NCI-H2081 (cell line): ENCODE measurements at places on chromosomes 13 and 19.

DNA sequence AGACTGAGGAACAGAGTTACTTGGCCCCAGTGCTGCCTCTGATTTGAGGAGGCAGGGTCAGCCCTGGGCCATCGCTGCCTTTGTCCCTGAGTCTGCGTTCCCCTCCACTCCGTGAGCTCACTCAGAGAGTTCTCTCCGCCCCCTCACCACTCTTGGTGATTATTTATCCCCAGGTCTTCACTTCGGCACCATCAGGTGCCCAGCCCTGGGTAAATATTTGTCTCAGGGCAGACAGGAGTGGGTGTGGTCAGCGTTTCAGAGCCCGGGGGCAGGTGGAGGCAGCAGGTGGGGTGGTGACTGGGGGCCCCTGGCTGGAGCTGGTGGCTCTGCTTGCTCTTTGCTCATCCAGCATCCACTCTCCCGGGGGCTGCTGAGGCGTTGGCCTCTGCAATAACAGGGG, 20.6 kb downstream of the PPP1R37 start:
- peak; percentile 90 for DNase-seq

DNA sequence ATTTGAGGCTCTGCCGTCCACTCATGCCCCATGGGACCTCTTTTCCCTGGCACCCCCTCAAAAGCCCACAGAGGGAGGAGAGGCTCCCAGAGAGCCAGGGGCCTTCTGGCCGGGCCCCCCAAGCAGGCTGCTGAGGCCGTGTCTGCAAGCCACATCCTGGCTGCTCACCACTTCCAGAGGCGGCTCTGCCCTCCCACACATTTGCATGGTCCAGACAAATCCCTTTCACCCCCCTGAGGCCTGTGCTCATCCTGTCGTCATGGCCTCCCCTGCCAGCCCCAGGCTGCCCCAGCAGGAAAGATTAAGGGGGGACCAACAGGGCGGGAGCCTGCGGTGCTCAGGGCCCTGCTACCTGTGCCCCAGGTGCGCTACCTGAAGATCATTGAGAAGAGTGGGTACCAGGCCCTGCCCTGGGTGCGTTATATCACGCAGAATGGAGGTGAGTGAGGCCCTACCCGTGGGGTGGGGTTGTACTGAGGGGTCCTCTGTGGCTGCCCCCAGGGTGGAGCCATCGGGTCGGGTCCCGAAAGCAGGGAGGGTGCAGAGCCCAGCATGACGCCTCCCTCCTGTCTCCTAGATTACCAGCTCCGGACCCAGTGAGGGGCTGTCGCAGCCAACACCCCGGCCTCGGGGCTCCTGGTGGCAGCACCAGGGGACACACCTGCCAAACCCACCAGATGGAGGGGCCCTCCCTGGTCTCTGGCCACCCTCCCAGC, 36.3 kb downstream of the AP1M1 start:
- DNase-seq, result no peak

DNA sequence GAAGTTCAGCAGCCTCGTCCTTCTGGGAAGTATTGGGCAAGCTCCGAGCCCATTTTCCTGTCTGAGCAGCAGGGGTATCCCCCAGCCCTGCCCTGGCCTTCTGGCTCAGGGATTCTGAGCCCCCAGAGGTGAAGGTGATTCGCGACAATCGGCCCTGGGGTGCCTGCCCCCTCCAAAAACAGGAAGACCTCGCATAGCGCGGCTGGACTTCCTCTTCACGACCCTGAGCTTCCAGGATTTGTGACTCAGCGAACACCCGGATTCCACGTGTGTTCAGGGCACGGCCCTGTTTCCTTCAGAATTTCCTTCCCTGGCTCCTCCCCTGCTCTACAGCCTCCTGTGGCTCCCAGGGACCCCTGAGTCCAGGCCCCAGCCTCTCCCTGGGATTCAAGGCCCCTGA, at the start of gene SEMA6B:
SEMA6B (minus strand) TSS at position 116 of the 400 bp plus-strand sequence. CDS start 1,227 bp downstream, outside the sequence.
- no peak for DNase-seq

DNA sequence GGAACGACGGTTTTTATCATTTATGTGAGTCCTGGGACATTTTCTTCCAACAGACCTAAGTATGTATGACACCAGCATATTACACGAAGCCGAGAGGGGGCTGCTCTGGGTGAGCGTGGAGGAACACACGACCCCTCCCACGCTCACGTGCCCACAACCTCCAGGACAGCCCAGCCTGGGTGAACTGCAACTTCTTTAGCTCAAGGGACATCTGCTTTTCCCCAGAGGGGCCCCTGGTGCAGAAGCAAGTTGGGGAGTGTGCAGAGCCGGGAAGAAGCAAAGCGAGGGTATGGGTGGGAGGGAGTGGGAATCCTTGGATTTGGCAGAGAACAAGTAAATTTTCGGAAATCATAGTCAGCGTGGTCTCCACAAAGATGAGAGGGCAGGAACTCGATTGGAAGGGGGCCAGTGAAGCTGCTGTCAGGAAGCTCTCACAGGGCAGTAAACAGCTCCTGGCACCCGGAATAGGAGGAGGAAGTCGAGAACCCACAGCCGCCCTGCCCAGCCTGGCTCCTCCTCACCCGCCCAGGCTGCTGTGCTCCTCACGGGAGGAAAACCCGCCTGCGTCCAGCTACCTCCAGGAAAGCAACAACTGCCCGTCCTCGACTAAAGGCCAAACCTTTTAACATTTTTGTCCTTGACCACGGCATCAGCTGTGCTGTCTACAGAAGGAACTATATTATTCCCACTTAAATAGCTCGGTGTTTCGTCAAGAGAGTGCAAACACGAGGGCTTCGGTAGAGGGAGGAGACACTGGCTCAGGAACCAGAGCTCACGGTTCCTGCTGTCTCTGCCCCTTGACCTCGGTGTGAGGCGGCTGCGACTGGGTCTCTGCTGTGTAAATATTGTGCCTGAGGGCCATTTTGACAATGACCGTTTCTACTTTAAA, 17.2 kb upstream of the CFAP97D2 start:
- no peak for DNase-seq

GRCh38 chr13:51308781-51309180, 30.7 kb upstream of the SERPINE3 start:
- DNase-seq, result no peak

- DNase-seq, result no peak
These were observed 379.0 kb downstream of the DNAJC15 start for GRCh38 chr13:43402380-43402779.

- no peak for DNase-seq
These were observed 10.7 kb downstream of the LILRA5 start for GRCh38 chr19:54302257-54302656.

GRCh38 chr13:41691274-41691673, 233.9 kb downstream of the RGCC start:
- no peak for DNase-seq

DNA sequence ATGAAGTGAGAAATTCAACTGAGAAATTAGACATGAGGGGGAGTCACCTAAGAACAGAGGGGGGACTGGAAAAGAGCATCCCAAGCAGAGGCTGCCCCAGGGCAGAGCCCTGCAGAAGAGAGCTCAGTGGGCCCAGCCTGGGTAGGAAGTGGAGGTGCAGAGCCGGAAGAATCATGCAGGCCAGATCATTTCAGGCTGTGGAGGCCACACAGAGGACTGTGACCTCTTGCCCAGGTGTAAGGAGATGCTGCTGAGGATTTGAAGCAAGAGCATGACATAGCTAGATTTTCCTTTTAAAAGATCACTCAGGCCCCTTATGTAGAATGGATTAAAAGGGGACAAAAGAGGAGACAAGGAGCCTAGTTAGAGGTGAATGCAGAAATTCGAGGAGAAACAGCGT, 63.9 kb upstream of the SPATA13 start:
- DNase-seq, result no peak

GRCh38 chr13:104426435-104426834, 1360.2 kb upstream of the SLC10A2 start:
- DNase-seq, result no peak

GRCh38 chr13:113555141-113555540, 29.4 kb upstream of the TFDP1 start:
- no peak for DNase-seq

- DNase-seq, result peak; percentile 89
These were observed 681.3 kb upstream of the SLITRK1 start for GRCh38 chr13:84563611-84564010.

DNA sequence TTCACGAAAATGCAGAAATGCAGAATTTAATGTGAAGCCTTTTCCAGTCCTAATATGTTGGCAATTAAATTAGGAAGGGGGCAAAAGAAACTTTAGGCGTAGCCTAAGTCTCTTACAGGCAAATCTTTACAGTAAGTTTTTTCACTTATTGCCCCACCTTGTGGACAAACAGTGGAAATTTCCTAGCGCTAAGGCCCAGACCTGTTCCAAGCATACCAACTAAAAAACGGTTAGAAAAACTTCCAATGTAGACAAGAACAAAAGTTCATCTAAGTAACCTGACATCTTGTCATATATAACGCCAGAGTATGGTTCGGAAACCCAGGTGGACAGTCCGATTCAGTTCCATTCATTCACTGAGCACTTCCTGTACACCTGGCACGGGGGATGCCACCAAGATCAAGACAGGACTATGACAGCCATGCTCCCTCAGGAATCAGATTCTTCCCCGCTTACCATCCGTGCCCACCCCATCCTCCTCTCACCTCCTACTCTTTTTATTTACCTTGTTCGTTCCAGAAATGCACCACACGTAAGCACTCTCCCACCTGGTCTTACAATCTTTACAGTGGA, 4.9 kb downstream of the ZAR1L start:
- peak; percentile 21 for DNase-seq

DNA sequence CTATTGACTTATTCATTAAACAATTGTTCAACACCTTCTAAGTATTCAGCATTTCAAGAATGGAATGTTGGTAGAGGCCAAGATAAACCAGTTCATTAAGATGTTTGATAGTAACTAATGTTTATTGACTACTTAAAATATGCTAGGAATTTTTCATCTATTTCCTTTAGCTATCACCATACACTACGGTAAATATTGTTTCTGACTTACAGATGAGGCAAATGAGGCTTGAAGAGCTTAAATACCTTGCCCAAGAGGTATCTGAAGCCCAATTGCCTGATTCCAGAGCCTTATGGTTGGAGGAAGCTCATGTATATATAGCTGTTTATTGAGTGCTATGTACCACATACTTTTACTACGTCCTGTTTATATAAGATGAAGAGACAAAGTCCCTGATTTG, 286.2 kb downstream of the NDFIP2 start:
- DNase-seq, result no peak

- no peak for DNase-seq
These were observed 4.8 kb downstream of the TJP3 start for GRCh38 chr19:3712663-3713611.

- no peak for DNase-seq
These were observed 8.8 kb downstream of the MFSD12 start for GRCh38 chr19:3548606-3549005.

DNA sequence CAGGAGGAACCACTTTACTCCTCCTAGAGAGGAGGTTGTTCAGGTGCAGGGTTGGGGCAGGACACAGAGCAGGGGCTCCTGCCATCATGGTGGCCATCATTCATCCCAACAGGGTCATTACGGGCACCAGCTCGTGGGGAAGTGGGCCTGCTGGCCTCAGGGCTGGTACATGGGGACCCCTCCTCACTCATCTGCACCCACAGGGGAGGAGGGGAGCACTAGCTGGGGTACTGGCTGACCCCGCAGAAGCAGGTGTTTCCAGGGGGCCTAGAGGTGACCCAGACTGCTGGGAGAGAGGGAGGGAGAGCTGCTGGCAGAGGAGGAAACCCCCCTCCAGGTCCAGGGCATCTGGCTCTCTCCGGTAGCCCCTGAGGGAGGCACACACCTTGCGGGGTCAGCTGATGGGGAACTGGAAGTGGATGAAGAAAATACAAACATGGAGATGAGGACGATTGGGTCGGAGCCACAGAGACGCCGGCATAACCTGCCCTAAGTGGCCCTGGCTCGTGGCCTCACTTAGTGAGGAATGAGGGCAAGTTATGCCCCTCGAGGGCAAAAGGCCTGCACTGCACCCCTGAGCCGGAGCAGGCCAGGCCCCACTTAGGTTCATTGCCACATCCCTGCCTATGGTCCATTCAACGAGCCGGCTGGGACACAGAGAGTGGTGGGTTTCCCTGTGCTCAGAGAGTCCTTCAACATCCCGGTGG, 76.2 kb downstream of the SOX1 start:
- DNase-seq, result no peak

DNA sequence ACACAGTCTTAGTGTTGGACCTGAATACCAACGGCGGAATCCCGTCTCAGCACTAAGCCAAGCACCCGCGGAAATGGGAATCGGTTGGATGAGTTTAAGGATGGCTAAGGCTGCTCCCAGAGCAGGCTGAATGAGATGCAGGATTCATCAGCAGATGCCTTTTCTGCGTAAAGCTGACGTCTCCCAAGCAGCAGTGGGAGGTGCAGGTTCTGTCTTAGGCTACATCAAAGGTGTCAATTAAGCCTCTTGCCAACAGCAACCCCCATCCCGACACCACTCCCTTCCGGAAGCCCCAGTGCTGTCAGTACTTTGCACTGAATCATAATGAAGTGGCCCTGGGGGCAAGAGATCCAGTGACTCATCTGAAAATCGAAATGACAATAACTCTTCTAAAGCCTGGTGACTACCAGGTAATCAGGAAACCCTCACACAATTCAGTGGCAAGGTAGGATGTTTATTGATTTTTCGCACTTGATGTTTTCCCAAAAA, 275.6 kb downstream of the DCLK1 start:
- peak; percentile 35 for DNase-seq
